ENCODE measurements at places on chromosomes 2 and 18.

- no peak for DNase-seq
Measured at GRCh38 chr2:73250872-73251846, 17.1 kb downstream of the CCT7 start.

GRCh38 chr2:74944987-74945787 lies 13.3 kb upstream of the POLE4 start:
- DNase-seq = no peak

DNA sequence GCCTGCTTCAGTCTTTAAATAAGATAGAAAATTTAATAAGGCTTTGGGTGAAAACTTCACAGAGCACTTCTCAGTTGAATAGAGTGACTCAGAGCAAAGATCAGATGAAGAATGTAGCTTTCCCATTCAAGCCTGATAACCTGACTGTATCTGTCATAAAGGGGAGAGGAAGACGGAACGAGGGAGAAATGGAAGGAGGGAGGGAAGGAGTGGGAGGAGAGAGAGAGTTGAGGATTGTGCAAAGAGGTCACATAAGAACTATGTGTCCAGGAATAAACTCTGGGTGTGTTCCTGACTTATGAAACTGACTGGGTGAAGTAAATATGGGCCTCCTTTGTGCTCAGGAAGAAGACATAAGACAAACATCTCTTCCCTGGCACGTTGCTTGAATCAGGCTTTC lies 385.5 kb downstream of the LPIN1 start:
- no peak for DNase-seq

- DNase-seq = no peak
Measured at GRCh38 chr18:79864006-79864725, 66.4 kb downstream of the KCNG2 start.

DNA sequence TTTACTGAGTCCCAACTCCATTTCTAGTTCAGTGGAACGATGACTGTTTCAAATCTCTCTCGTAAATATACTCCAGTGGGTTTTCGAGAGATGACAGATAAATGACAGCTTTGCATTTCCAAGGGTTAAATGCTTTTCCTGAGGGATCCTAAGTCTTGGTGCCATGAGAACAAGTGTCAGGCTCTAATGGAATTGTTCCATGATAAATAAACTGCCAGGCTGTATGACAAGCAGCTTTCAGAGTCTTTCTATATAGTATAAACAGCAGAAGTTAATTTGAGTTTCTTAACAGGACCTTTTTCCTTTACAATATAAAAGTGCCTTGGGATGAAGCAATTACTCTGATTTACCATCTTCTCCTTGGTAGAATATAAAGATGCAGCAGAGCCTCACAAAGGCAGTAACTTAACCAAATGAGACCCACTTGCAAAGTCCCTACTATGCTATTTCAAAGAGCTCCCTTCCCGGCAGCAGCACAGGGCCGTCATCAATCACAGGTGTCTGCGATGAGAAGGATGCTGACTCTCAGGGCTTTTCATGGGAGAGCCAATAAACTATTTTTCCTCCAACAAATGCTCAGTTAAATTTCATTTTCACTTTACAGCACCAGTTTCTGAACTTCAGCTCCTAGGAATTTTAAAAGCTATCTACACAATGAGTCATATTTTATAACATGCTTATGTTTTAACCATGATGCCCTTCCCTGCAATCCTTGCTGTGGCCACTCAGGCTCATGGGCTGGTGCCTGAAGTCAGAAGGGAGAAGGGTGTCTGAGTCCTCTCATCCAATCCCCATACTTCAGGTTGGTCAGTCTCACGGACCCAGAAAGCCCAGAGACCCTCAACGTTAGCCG lies 123.8 kb downstream of the AFF3 start:
- no peak for DNase-seq

DNA sequence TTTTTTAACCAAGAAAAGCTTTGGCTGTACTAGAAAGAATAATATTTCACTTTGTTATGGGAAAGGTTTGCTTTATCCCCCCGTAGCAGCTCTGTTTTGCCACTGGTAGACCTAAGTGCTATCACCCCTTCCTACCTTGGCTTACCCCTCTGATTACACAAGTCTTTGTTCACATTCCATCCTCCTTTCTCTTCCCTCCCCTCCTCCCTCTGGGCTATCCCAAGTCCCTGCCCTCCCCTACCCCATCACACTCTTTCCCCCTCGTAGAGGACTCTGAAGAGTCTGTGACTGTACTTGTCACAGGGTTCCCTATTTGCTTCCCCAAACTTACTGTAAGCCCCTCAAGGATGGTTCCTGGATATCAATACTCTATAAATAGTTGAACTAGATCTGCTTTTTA lies 152.9 kb upstream of the NOSTRIN start:
- DNase-seq = no peak

DNA sequence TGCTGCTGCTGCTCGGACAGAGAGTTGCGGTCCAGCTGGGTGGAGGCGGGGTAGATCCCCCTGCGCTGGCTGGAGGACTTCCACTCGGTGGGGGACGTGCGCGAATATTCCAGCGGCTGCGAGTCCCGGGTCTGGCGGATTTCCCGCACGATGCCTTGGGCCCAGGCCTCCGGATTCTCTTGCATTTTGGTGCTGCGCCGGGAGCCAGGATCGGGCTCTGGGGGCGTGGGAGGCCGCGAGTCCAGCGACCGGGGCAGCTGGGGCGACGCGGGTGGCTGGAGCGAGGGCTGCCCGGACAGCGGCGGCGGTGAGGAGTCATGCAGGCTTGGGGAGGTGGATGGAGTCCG lies 4.8 kb downstream of the NT5C1B start:
- no peak for DNase-seq

DNA sequence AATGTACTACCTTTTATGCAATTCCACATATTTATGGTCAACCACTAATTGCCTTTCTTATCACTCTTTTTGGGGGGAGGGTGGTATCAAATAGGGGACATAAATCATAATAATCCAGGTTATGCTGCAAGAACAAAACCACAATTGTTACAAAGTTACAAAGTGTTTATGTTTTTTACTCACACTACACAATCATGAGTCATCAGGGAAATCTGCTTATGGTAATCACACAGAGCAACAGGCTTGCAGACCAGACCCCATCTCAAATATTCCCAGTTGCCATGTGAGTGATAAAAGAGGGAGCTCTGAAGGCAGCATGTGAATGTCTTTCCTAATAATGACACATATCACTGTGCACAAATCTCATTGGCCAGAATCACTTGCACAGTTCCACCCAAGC lies 304.7 kb upstream of the TMEFF2 start:
- DNase-seq = no peak
